ENCODE measurements at places on chromosomes 5 and 9. TPM values are rescaled to one million over a fixed set of nuclear protein-coding genes. Genes with fewer than 3 reads are reported as not detected.

The NR4A3 gene
- total RNA-seq, result 0.22 TPM

The CER1 gene
- not detected for total RNA-seq

The FOXI1 gene
- total RNA-seq, result not detected

The CCDC152 gene
- total RNA-seq, result 2.8 TPM

The ZDHHC11 gene
- 2.1 TPM for total RNA-seq

The PCDHGB2 gene
- total RNA-seq, result 1.9 TPM

The PCDHGA5 gene
- total RNA-seq, result 0.78 TPM

The LRRC19 gene
- total RNA-seq, result not detected
